ENCODE measurements at places on chromosomes 4 and X. TPM values are rescaled to one million over a fixed set of nuclear protein-coding genes. Genes with fewer than 3 reads are reported as not detected.

The DIAPH2 gene
- polyA plus RNA-seq = 9.6 TPM

The NEIL3 gene
- 6.9 TPM for polyA plus RNA-seq

The TEX13B gene
- not detected for polyA plus RNA-seq

The ERCC6L gene
- 4.7 TPM for polyA plus RNA-seq

The DRD5 gene
- 0.69 TPM for polyA plus RNA-seq
